ENCODE measurements at places on chromosomes 16 and 17.

GRCh38 chr17:17626840-17627239 lies 35.3 kb upstream of the PEMT start:
- DNase-seq = no peak

DNA sequence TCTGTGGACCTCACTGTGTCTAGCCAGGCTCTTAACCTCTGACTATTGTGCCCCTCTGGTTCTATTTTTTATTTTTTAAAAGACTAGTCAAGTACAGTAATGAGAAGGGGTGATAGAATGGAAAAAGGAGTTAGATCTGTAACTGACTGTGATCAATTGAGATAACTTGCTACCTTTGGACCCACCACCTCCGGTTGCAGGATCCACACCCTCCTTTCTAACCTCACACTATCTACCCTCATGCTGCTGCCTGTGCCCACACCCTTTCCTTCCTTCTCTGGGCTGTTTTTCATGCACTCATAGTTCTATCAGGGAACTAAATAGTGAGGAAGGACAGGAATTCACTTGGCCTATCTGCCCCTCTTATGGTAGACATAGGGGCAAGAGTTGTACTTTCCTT lies 172.3 kb downstream of the KATNIP start:
- no peak for DNase-seq

DNA sequence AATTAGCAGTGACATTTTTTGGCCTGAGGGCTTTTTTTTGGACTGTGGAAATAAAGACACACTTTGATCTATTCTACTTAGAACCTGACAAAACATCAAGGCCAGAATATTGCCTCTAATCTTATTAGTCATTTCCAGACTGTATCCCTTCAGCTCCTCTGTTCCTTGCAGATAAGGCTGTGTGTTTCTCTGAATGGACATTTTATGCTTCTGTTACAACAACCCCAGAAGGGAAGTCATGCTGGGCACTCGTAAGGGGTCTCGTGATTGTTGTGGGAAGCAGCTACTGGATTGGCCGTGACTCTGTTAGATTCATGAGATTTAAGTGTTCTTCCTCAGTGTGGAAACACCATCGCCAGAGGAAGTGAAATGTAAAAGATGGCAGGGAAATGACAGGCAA lies 31.6 kb upstream of the HS3ST2 start:
- DNase-seq = no peak

DNA sequence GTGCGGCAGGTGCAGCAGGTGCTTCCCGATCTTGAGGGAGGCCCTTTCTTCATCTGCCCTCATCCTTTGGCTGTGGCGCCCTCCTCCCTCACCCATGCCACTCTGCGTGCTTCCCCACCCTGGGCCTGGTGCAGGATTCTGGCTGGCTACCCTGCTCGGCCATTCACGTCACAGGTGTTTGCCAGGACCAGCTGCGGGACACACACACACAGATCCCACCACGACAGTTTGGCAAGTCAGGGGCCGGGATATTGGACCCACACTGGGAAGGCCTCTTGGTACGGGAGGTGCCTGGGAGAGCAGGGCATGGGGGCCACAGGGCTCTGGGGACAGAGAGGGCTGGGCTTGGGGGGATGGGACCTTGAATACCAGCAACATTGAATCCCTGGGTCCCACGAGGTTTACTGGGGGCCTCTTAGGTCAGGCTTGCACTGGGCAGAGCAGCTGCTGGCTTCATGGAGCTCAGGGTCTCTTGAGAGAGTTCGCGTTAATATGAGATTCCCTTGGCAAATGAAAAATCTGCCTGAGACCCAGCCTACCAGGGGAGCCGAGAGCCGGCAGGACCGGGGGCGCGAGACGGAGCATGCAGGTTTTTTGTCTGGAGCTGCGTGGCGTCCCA lies 15.1 kb downstream of the ADCY7 start:
- no peak for DNase-seq

- DNase-seq = no peak
Observed at GRCh38 chr16:51002881-51003490, 148.1 kb downstream of the SALL1 start.

DNA sequence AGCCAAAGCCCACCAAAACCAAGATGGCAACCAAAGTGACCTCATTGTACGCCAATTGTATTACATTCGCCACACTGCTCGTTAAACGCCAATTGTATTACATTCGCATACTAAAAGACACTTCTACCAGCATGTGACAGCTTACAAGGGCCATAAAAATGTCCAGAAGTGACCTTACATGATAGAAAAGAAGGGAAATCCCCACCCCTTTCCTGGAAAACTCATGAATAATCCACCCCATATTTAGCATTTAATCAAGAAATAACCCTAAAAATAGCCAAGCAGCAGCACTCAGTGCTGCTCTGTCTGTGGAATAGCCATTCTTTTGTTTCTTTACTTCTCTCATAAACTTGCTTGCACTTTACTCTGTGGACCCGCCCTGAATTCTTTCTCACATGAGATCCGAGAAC lies 25.7 kb downstream of the PSMD7 start:
- no peak for DNase-seq

DNA sequence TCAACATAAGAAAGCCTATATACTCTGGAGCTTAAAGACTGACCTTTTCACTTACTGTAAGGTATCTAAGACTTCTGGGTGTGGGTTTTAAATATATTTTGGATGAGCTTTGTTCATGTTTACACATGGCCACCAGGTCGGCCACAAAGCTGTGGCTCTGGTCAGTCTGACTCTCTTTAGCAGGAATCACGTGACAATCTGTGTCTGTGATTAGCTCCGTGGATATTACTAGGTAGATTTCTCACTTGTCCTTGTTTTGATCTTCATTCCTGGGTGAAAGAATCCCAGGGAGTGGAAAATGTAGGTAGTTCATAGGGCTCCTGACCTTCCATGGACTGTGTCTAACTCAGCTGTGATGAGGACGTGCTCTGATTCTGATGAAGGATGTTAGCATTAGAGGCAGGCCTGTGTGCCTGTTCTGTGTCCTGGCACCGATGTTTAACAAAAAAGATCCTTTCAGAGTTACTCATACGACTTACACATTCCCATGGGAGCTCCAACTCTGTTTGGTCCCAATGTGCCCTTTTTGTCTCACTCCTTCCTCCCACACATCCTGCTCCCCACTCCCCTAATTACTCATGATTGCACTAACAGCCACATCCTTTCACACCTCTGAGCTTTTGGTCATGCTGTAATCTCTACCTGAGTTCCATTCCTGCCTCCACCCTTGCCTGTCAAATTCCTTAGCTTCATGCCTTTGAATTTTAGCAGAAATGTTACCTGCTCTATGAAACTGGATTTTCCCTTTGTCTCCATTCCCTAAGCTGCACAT lies 425.1 kb downstream of the MAF start:
- DNase-seq = no peak

DNA sequence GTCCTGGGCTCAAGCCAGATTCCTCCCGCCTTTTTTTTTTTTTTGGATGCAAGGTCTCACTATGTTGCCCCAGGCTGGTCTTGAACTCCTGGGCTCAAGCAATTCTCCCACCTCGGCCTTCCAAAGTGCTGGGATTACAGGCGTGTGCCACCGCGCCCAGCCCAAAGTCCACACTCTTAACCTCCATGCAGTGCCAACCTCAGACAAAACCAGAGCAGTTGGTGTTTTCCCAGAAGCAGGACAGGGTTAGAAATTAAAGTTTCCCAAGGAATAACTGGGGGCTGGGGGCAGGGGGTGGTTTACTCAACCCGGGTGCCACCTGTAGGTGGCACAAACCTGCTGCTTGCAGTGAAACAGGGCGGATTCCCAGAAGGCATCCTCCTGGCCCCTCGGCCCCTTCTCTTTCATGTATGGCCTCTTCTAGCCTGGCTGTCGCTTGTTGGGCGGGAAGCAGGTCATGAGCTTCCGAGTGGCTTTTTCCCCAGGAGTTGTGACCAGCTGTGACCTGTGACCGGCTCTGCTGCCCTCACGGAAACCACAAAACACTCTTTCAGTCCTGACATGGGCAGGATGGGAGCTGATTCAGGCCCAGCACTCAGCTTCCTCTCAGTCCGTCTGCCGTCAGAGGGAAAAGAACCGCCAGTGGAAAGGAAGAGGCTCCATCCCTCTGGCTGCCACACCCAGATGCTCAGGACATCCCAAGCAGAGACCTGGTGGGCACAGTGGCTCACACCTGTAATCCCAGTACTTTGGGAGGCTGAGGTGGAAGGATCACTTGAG lies 25.6 kb upstream of the USP7 start:
- DNase-seq = no peak

DNA sequence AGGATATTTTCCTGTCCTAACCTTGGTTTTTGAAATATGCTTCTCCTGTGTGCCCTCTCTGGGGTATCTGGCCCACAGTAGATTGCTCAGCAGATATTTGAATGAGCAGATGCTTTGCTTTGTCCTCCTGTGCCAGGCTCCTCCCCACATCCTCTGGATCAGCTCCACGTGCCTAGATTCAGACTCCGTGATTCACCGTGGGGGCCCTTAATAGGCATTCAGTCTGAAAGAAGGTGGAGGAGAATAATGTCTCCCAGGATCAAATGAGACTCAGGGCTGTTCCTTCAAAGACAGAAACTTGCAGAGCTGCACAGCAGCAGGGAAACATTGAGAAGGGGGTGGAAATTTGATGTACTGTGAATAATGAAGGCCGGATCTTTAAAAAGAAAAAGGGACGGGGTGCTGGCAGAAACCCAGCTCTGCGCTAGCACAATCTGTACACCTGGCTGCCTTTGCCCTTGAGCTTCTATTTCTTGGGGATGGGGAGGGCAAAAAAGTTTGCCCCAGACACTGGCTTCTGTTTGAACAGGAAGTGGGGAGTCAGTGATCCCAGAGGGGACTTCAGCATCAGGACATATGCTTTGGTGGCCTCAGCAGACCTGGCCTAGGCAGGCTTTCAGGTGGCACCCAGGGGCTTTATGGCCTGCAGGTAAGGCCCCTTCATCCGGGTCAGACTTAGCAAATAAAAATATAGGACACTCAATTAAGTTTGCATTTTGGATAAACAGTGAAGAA lies 15.9 kb upstream of the SLC12A3 start:
- no peak for DNase-seq

GRCh38 chr16:81624760-81625543 lies 154.1 kb upstream of the PLCG2 start:
- DNase-seq = no peak

DNA sequence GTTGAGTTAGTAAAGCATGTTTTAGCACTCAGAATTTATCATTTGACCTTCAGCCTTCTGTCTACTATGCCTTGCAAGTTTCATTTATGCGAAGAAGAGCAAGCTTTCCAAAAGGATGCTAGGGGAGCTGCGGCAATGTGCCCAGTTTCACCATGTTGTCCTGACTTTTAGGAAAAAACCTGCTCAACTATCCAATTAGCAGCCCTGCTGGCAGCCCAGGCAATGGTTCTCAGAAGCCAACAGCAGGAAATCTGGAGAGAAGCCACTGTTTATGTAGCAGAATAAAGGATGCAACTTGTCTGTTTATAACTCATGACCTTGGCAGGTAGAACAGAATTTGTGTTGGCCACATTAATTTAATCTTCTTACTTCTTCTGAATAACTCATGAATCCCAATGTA lies 230.8 kb downstream of the ABCC12 start:
- no peak for DNase-seq

DNA sequence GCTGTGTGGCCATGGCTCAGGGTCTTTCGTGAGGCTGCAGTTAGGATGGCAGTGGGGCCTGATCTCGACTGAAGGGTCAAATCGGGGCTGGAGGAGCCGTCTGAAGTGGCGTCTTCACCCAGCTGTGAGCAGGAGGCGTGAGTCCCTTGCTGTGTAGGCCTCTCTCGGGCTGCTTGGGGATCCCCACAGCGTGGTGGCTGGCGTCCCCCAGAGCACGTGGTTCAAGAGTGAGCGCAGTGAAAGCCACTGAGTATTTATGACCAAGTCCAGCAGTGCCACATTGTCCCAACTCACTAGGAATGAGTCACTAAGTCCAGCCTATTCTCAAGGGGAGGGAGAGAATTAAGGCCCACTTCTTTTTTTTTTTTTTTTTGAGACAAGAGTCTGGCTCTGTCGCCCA lies 11.7 kb upstream of the TCF25 start:
- no peak for DNase-seq

DNA sequence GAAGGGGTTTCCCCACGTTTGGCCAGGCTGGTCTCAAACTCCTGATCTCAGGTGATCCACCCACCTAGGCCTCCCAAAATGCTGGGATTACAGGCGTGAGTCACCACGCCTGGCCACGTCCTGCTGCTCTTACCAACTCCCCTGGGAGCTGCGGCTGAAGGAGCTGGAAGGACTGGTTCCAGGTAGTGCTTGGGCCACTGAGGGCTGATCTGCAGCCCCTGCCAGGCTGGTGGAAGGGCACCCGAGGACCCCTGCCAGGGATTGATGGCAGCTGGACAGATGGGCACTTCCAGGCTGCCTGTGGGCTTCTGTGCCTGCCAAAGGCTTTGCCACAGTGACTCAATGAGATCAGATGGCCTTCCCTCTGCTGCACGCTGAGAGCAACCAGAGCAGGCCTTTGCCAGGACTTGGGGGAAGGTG lies 2.3 kb downstream of the OXLD1 start:
- DNase-seq = no peak

- no peak for DNase-seq
Observed at GRCh38 chr17:14044702-14045101, 24.6 kb upstream of the COX10 start.

GRCh38 chr17:43092901-43093300 lies 32.3 kb downstream of the BRCA1 start:
- no peak for DNase-seq

- DNase-seq = no peak
Observed at GRCh38 chr17:63116967-63117830, 151.2 kb downstream of the TANC2 start.

GRCh38 chr17:70872103-70872502 lies 702.8 kb downstream of the KCNJ2 start:
- DNase-seq = no peak

GRCh38 chr17:81012574-81013447 lies 21.2 kb downstream of the CHMP6 start:
- DNase-seq = no peak

GRCh38 chr16:11032000-11032921 lies 87.9 kb downstream of the CLEC16A start:
- no peak for DNase-seq

DNA sequence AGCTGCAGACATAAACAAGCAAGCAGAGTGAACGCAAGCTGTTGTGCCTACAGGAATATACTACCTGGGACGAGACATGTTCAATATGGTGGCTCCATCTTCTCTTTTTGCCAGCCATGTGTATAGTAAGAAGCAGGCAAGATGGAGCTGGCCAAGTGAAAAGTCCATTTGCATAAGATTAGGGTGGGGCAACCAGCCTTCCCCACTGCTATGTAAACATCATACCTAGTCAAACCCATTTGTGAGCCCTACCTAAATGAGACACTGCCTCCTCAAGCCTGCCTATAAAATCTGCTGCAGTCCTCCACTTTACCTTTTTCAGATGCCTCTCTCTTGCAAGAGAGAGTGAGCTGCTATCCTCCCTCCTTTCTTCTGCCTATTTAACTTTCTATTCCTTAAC lies 370.1 kb upstream of the PMFBP1 start:
- no peak for DNase-seq

- no peak for DNase-seq
Observed at GRCh38 chr16:48997081-48997615, 284.5 kb downstream of the CBLN1 start.

- DNase-seq = no peak
Observed at GRCh38 chr16:30569746-30570635, 1.5 kb downstream of the ZNF688 start.
